Uterus (tissue), 4 donors: ENCODE measurements at places on chromosomes 12 and 14. TPM values are rescaled to one million over a fixed set of nuclear protein-coding genes. Genes with fewer than 3 reads are reported as not detected.

DNA sequence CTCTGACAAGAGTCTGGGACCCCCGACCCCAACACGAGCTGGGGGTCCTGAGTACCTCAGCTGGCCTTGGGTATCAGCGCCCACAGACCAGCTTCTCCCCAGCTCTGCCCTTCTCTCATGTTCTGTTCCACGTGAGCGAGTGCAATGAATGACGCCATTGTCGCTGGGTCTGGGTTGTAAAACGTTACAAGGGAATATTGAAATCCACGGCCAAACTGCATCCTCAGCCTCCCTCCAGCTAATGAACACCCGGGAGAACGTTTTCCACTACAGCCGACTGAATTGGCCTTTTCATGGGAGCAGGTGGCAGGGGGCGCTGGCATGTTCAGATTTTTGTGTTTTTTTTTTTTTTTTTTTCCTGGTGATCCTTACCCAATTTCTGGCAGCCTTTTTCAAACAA lies 34.7 kb downstream of the TBX5 start:
- DNase-seq = no peak

DNA sequence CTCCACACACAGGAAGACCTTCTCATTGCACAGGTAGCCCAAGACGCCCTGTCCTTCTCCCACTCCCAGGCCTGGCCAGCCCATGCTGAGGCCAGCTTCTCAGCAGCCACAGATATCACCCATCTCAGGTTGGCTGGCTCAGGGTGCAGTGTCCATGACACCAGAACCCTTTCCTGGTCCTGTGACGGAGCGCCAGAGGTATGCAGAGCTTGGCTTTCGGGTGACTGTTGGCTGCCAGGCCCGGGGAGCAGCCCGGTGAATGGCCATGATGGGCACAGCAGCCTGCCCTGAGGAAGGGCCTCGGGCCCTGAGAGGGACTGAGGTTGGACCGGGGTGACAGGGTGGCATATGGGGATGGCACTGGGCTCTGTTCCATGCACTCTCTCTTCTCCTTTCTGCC lies 173.4 kb downstream of the TSPAN9 start:
- no peak for DNase-seq

GRCh38 chr14:51430079-51430478 lies 190.0 kb downstream of the TMX1 start:
- no peak for DNase-seq

DNA sequence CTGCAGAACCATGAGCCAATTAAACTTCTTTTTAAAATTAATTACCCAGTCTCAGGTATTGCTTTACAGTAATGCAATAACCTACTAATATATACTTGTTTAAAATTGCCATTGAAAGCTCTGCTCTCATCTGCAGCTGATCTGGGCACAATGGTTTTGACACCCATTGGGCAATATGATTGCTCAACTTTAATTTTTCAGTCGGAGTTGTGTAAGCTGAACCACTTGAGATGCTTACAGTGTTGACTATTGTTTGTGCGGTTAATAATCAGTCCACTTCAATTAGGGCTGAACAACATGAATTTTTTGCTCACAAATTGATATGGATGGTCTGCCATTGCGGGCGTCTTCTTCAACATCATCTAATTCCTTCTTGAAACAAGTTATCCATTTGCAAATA lies 18.0 kb upstream of the OR4K5 start:
- DNase-seq = no peak

DNA sequence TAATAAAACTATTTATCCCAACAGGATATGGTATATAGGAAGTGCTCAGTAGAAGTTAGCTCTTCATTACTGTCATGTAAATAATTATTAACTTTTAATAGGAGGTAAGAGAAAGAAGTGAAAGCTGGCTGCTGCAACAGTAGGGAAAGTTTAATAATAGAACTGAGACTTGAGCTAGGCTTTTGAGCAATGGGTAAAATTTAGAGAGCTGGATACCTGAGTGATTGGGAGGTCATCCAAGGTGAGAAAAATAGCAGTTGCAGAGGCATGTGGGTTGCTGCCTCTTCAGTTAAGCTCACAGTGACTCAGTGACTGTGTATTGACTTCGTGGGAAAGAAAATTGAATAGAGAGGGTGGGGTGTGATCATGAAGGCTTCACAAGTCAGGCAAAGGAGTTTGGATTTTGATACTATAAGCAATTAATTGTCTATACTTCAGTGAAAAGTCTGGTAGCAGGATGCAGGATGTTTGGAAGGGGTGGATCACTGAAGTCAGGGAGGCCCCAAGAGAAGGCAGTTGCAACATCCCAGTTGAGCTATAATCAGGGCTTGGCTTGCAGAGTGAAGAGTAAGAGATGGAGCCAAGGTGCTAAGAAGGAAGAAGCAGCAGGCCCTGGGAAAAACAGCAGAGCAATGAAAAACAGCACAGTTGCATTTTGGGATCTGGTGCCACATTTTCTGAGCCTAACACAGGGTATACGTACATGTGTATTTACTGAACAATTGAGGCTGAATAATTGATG lies 172.0 kb upstream of the FRMD6 start:
- DNase-seq = peak; percentile 60

DNA sequence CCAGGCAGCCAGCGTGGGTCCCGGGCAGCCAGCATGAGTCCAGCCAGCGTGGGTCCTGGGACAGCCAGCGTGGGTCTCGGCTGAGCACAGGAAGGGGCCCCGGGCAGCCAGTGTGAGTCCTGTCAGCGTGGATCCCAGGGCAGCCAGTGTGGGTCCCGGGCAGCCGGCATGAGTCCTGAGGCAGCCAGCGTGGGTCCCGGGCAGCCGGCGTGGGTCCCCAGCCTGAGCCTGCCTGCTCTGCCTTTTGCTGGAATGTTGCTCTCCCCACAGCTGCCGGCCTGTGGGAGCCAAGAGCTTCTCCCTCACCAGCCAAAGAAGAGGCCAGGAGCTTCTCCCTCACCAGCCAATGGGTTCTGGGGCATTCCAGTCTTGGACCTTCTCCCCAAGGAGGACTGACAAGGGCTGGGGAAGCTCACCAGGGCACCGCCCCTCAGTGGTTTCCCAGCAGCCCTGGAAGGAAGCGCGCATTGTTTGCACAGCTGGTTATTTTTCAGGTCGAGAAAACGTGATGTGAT lies 15.0 kb upstream of the RFLNA start:
- no peak for DNase-seq

- no peak for DNase-seq
Observed at GRCh38 chr14:101709962-101710931, 51.3 kb upstream of the PPP2R5C start.

DNA sequence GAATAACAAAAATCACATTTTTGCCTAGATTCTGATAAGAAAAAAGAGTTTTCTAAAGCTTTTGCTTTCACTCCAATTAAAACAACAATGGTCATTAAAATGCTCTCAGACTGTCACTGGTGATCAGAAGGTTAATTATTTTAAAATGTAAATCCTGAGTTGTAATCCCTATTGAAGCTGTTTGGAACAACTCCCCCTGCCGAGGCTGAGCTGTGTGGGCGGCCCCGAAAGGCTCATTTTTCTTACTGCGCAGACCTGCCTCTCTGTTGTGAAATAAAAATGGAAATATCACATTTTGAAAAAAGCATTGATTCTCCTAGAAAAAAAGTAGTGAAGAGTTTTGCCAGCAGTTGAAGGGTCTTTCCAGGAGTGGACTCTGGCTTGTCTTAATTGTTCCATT lies 174.8 kb upstream of the CDKN3 start:
- no peak for DNase-seq

GRCh38 chr14:33710273-33710672 lies 240.6 kb downstream of the EGLN3 start:
- DNase-seq = no peak

GRCh38 chr12:79344855-79345847 lies 345.6 kb downstream of the PAWR start:
- no peak for DNase-seq

DNA sequence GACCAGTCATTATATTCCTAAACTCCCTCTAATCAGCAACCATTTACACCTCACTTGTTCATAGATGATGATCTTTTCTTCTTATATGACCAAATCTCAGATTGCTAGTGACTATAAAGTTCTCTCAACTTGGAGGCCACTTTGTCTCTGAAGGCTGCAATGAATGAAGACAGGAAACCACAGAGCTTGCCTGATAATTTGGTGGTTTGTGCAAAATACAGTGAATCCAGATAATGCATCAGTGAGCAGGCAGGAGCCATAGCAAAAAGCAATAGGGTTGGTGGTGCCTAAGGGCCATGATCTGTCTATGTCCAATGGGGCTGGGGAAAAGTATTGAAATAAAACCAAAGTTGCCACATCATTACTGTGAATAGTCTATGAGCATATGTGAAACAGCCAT lies 123.8 kb upstream of the LRFN5 start:
- no peak for DNase-seq

GRCh38 chr14:66442953-66443571 lies 43.1 kb upstream of the CCDC196 start:
- no peak for DNase-seq

- no peak for DNase-seq
Observed at GRCh38 chr12:31853520-31853919, 105.7 kb upstream of the RESF1 start.

Gene SLC25A47
- total RNA-seq = not detected

Gene PRH2
- total RNA-seq = not detected

Gene CLEC2A
- total RNA-seq = not detected

Gene KCNC2
- total RNA-seq = not detected
